ENCODE measurements at places on chromosomes 13 and 19. TPM values are rescaled to one million over a fixed set of nuclear protein-coding genes. Genes with fewer than 3 reads are reported as not detected.

GRCh38 chr13:24263632-24264031 is 45.7 kb upstream of the C1QTNF9 start:
- no peaks in the 10 kb centered on the region for H3K27me3 ChIP-seq
- DNase-seq = no peak
- no peak overlapping the region for H3K4me3 ChIP-seq
- 0 out of 2 replicates have a peak, but pooled peaks cover under 1% of the 10 kb centered on the region for H3K36me3 ChIP-seq

GRCh38 chr13:65600702-65601101 is 1629.4 kb downstream of the PCDH9 start:
- H3K36me3 ChIP-seq = no peaks in the 10 kb centered on the region
- no peak overlapping the region for H3K27ac ChIP-seq
- no peaks in the 10 kb centered on the region for H3K4me1 ChIP-seq

DNA sequence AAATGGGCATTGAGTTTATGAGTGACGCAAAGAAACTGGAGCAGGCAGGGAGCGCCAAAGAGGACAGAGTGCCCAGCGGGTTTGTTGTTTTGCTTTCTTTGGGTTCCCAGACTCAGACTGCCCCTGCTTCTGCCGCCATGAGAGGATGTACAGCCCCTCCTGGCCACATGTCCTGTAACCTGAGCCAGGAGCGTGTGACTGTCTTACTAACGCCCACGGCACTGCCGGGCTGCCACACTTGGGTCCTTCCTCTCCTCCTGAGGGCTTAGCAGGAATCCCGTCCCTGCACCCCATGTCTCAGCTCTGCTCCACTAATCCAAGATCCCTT is 80.5 kb downstream of the GPR12 start:
- no peaks in the 10 kb centered on the region for H3K27me3 ChIP-seq
- H3K36me3 ChIP-seq = peaks cover 13% of the 10 kb centered on the region
- peak overlapping the region; percentile 14 for H3K27ac ChIP-seq
- peaks cover 3% of the 10 kb centered on the region for H3K4me1 ChIP-seq

GRCh38 chr19:55255618-55256423 is 3.0 kb downstream of the PPP6R1 start:
- H3K36me3 ChIP-seq = no peaks in the 10 kb centered on the region
- no peak for DNase-seq
- H3K4me3 ChIP-seq = no peak overlapping the region
- no peak overlapping the region for H3K27ac ChIP-seq

DNA sequence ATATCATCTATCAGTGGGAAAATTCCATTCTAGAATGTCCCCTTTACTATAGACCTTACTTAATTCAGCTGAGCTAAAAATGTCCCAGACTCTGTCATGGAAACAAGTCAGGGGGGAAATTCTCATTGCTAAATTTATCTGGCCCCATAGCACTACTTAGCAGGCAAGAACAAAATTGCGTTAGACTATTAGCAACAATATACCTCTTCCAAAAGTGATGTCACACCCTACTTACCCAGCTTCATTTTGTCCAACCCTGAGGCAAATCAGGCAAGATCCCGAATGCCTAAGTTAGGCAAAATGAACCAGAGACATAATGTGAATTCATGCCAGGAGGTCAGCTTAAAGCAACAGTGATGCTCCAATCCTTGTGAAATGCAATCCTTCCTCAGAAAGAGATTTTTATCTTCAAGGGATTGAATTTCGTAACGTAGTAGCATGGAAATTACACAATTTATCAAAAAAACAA is 93.7 kb downstream of the FRY start:
- H3K4me1 ChIP-seq = no peaks in the 10 kb centered on the region
- DNase-seq = no peak
- H3K27me3 ChIP-seq = no peaks in the 10 kb centered on the region

- no peak overlapping the region for H3K27ac ChIP-seq
- no peaks in the 10 kb centered on the region for H3K27me3 ChIP-seq
- no peak for DNase-seq
These were observed 83.4 kb upstream of the GPR183 start for GRCh38 chr13:99390601-99391000.

DNA sequence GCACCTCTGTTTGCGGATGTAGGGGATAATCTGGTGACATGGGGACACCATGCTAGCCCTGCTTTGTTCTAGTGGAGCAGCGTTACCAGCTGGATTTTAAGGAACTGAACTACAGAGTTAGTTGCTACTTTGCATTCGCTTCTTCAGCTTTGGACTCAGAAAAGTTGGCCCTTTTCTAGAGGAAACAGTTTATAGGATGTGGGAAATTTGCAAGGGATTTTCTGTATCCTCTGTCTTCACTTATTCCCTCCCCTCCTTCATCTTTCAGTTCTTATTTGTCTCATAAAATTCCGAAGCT is 2.1 kb downstream of the GATAD2A start:
- H3K4me3 ChIP-seq = no peak overlapping the region
- H3K36me3 ChIP-seq = peaks cover 20% of the 10 kb centered on the region
- peaks cover 14% of the 10 kb centered on the region for H3K4me1 ChIP-seq
- no peak overlapping the region for H3K27ac ChIP-seq
- DNase-seq = no peak
- no peaks in the 10 kb centered on the region for H3K27me3 ChIP-seq

The DZIP1 gene
- total RNA-seq = 47.6 TPM

The ATXN8OS gene
- total RNA-seq = not detected

DNA sequence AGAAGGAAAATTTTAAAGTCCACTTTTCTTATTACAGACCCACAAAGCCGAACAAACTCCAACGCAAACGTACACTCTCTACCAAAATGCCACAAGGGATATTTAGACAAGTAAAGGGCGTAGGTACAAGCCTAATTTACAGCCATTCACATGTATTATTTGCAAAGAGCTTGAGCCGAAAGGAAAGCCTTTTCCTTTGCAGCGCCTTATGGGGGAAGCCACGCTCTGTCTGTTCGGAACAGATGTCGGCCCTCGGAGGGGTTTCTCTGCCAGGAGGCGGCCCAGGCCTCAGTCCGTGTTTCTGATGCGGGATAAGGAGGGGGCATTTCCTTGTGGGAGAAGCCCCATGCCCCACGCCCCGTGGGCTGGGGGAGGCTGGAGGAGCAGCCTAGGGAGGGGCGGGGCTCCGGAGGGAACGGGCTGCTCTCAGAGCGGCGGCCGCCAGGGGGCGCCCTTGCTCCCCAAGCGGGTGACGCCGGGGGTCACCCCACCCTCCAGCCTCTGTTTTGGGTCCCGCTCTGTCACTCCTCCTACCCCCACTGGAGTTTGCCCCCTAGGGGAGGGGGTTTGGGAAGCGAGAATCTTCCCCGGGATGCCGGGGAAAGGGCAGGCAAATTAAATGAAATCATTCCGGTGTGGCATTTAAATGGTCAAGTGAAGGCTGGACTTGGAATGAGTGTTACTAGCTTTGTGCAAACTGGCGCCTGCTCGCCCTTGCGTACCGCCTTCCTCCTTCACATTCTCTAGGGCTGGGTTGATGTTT is 2.9 kb downstream of the HTR2A start:
- no peaks in the 10 kb centered on the region for H3K27me3 ChIP-seq
- H3K4me3 ChIP-seq = peak overlapping the region; percentile 50
- DNase-seq = peak; percentile 68
- H3K4me1 ChIP-seq = 0 out of 2 replicates have a peak, but pooled peaks cover 2% of the 10 kb centered on the region

GRCh38 chr19:16016226-16017137 is 59.8 kb upstream of the TPM4 start:
- H3K4me3 ChIP-seq = no peak overlapping the region
- H3K27me3 ChIP-seq = peaks cover 11% of the 10 kb centered on the region
- no peak for DNase-seq
- H3K27ac ChIP-seq = no peak overlapping the region
- H3K4me1 ChIP-seq = no peaks in the 10 kb centered on the region

DNA sequence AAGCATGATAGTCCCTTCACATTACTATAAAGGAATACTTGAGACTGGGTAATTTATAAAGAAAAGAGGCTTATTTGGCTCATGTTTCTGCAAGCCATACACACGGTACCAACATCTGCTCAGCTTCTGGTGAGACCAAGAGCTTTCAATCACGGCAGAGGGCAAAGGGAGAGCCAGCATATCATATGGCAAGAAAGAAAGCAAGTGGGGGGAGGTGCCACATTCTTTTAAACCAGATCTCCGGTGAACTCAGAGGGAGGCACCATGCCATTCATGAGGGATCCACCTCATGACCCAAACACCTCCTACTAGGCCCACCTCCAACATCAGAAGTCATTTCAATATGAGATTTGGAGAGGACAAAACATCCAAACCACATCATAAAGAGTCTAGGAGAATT is 20.3 kb downstream of the XPO4 start:
- no peaks in the 10 kb centered on the region for H3K4me1 ChIP-seq
- DNase-seq = peak; percentile 32
- H3K27ac ChIP-seq = no peak overlapping the region
- no peak overlapping the region for H3K4me3 ChIP-seq
- peaks cover 2% of the 10 kb centered on the region for H3K36me3 ChIP-seq

The FLT1 gene
- 0.25 TPM for total RNA-seq

- no peaks in the 10 kb centered on the region for H3K36me3 ChIP-seq
- peaks cover 22% of the 10 kb centered on the region for H3K4me1 ChIP-seq
- H3K27me3 ChIP-seq = no peaks in the 10 kb centered on the region
- peak overlapping the region; percentile 52 for H3K4me3 ChIP-seq
- no peak for DNase-seq
These were observed 81.0 kb upstream of the MBNL2 start for GRCh38 chr13:97141097-97141496.

The ARMC6 gene
- 48.6 TPM for total RNA-seq

- no peak overlapping the region for H3K4me3 ChIP-seq
- peaks cover 16% of the 10 kb centered on the region for H3K4me1 ChIP-seq
- H3K27ac ChIP-seq = no peak overlapping the region
- DNase-seq = peak; percentile 85
- no peaks in the 10 kb centered on the region for H3K27me3 ChIP-seq
- H3K36me3 ChIP-seq = no peaks in the 10 kb centered on the region
These were observed 123.0 kb downstream of the SLC7A1 start for GRCh38 chr13:29472332-29472961.

DNA sequence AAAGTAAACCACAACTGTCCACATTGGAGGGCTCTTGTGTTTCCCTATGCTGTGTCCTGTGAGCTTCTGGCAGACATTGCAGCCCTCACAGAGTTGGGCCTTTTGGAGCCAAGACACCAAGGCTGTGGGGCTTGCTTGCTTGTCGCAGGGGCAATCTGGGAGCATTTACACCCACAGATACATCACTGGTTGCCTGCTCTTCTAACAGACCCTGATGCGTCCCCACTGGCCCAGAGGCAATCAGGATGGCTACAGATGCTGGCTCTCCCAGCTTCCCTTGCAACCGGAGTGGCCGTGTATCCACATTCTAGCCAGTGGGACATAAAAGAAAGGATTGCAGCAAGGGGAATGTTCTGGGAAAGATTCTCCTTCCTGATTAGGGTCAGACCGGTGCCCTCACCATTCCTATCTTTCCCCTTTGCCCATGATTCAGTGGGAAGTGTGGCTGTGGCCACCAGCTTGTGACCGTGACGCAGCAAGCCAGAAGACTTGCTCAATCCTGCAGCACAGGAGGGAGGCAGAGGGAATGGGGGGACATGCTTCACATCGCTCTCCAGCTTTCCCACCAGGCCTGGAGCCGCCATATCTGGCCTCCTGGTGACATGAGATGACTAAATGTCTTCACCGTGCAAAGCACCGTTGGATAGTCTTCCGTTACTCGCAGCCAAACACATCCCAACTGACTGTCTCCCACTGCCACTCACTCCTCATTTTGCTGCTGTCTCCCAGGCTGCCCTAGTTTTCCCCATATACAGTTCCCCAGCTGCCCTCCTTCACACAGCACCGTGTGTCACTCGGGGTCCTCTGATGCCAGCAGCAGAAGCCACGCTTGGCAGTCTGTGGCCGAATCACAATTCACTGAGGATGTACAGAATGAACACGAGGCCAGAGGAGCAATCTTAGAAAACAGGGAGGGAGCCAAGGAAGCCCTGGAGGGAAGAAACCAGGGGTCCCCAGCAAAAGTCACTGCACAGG is 151.0 kb downstream of the DPF1 start:
- DNase-seq = no peak
- no peak overlapping the region for H3K4me3 ChIP-seq
- H3K4me1 ChIP-seq = peaks cover 4% of the 10 kb centered on the region
- no peaks in the 10 kb centered on the region for H3K36me3 ChIP-seq
- no peak overlapping the region for H3K27ac ChIP-seq

The CYP2A7 gene
- total RNA-seq = not detected
